ENCODE measurements at places on chromosomes 4 and X. TPM values are rescaled to one million over a fixed set of nuclear protein-coding genes. Genes with fewer than 3 reads are reported as not detected.

Gene RBM46
- not detected for total RNA-seq

- DNase-seq: peak; percentile 18
These were observed 548 bp downstream of the TMEM164 start for GRCh38 chrX:110003167-110004156.

- no peak for DNase-seq
These were observed 5.5 kb upstream of the DCTD start for GRCh38 chr4:182922501-182923284.

Gene AMOT
- not detected for total RNA-seq

- DNase-seq: no peak
These were observed 236.3 kb downstream of the PCDH10 start for GRCh38 chr4:133385161-133385954.

GRCh38 chr4:2269206-2269531, 7.3 kb upstream of the MXD4 start:
- DNase-seq: no peak

GRCh38 chr4:41232406-41232805, 18.1 kb upstream of the APBB2 start:
- no peak for DNase-seq

Gene SPIN2A
- not detected for total RNA-seq

- peak; percentile 35 for DNase-seq
These were observed 67.7 kb upstream of the FAM9A start for GRCh38 chrX:8868906-8869305.

DNA sequence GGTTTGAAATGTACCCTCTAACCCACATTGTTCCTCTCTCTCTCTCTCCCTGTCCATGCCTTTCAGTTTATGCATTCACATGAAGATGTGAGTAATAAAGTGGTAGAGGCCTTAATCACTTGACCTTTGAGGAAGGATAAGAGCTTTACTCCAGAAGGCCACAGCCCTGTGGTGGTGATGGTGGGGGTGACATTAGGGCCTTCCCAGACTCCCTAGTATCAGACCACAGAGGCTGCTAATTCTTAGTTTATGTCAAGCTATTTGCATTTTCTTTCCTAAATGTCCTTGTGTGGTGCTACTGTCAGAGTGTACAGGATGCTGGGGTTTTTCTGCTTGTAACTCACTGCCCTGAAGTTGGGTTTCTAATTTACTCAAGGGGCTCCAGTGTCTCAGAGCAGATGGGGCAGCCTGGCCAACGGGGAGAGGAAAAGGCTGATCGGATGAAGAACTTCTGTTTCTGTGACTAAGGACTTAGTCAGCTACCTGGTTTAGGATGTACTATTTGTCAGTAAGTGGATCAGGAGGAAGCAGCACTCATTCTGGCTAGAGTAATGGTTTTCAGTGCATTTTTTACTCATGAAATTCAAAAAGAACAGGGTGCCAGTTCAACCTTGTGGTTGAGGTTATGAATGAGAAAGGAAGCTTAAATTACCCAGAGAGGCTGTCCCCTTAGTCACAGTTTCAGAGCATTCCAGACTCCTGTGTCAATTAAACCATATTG, 509.6 kb upstream of the DIPK2B start:
- DNase-seq: no peak

Gene ABLIM2
- 0.37 TPM for total RNA-seq

Gene RAB40AL
- total RNA-seq: not detected

DNA sequence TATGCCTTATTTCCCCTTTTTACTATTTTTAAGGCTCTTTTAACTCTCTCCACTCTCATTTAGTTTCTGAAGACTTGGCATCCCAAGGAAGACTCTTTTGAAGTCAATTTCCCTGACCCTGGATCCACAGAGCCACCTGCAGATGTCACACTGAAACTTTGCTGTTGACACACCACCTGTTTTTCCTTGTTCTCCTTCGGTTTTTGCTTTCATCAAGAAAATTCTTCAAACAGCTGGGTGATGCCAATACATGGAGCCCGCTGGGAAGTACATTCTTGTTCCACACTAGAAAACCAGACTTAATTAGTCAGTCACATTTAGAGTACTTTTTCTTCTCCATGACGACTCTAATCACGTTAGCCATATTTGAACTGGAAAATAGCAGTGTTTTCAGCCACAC, 293.9 kb downstream of the PDGFC start:
- no peak for DNase-seq

- no peak for DNase-seq
These were observed 334.8 kb upstream of the KLF3 start for GRCh38 chr4:38328989-38329729.

DNA sequence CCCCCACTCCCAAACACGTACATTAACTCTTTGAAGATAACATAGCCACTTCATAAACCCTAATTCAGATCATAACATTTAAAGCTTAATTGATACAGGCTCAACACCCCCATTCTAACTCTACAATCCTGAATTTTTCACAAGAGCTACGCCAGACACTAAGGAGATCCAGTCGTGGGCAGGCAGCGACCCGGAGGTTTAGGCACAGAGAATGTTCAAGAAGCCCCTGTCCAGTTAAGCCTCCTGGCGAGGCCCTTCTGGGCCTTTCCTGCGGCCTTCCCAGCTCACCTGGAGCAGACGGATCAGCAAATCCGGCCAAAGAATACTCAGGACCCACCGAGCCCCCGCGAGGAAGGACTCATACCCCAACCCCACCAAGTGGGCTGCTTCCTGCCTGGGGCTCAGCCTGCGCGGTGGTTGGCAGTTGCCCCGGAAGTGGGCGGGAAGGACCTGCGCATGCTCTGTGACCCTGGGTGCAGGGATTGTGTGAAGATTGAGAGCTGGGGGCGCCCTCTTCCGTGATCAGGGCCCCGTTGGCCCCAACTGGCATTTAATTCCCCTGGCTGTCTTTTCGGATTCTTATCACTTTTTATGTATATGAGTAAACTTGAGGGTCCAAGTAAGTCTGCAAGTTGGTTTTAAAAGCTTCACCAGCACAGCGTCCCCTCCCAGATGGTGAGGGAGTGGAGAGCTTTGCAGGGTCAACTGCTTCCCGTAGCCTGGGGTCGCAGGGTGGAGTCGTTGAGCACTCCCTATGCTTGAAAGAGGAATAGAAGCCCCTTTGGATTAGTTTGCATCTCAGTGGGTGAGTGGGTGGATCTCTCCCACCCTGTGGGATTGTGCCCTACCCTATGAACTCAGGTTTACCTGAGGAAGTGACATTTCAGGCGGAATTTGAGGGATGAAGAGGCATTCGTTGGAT, at the start of gene TRIM61:
Gene TRIM61 (minus strand): TSS at position 415 of the 922 bp plus-strand sequence. CDS start 7,655 bp downstream, outside the sequence.
- peak; percentile 10 for DNase-seq

- DNase-seq: no peak
These were observed 55.5 kb downstream of the PDLIM5 start for GRCh38 chr4:94507281-94507680.

Gene SPRY1
- total RNA-seq: 37.3 TPM

Gene MAGED4
- 25.8 TPM for total RNA-seq

GRCh38 chr4:10364194-10364593, 93.0 kb downstream of the ZNF518B start:
- no peak for DNase-seq

Gene IL2RG
- not detected for total RNA-seq

Gene PRKG2
- total RNA-seq: not detected

- DNase-seq: no peak
These were observed 92.3 kb upstream of the SHOX start for GRCh38 chrX:538311-538710.

DNA sequence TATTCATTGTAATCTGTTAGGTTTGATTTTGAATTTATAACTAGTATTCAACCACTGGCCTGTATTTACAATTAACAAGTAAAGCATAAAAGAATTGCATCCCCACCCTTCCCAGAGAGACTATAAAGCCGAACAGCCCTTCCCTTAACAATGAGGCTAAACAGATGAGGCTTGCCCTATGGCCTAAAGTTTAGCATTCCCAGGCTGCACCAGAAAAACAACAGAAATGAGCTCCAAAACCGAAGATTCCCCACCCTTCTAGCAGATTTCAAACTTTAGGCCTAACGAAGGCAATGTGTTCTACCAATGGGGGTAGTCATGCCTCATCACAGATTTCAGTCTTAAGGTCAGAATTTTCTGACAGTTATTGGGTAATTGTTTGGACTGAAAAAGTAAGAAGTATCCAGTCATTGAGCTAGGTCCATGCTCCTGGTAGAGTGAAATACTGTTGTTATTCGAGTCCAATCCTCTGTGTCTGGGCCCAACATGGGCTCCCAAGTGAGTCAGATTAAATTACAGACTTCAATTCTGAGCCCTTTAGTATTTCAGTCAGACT, 197.6 kb downstream of the ANTXR2 start:
- DNase-seq: no peak

Gene CXCL3
- not detected for total RNA-seq

DNA sequence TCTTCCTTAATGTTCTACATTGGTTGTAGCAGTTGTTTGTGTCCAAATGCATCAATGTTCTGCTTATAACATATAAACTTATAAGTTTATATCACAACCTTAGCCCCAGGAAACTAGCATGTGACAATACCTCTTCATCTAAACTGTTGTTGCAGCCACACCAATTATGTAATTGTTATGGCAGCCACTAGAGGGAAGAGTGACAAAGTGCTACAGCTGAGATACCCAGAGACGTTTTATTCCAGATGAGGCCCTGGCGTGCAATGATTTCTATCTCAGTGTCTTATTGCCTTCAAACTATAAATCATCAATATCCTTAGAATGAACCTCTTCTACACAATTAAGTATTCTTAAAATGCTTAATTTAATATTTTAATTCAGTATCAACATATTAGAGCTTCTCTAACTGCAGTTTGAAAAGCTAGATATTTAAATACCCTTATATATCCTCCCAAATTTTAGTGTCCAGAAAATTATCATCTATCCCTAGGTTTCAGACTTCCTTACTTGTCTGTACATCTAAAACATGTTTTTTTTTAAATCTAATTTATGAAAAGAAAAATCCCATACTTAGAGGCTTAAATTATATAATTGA, 171.6 kb downstream of the PCDH10 start:
- DNase-seq: peak; percentile 7

- DNase-seq: peak; percentile 59
These were observed at the start of gene PABPC5 for GRCh38 chrX:91434351-91435168. Gene PABPC5 (plus strand): TSS chrX:91434839. CDS start chrX:91435578, 739 bp downstream.

All from G401 (cell line).